ENCODE measurements at places on chromosomes 16 and 17.

DNA sequence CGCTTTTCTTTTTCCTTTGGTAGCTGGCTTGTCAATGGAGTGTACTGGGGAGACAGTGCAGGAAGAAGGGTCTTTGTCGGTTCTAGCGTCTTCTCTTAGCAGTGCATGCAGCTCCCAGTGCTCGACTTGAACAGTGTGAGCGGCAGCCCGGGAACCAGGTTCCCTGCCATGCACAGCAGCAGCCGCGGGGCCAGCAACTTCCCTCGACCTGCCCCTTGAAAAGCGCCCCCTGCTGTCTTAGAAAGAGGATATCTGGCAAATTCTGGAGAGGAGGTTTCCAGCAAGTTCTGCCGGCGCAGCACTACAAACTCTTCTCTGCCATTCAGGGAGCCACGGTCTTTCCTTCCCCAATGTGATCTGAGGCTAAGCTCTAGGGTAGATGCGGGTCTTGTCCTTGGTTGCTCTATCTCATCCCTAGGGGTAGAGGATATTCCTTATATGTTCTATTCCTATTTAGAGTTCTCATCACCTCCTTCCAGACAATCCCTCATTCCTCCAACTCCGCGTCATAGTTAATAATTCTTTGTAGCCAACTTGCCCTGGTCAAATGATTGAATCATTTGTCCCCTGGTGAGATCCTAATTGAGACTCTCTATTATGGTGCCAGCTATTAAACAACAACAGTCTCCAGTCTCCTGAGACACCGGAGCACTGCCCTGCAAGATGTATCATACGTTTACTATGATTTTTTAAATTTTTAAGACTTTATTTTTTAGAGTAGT, 451.3 kb downstream of the PMP22 start:
- peak; percentile 7 for DNase-seq

- no peak for DNase-seq
These were observed 663 bp downstream of the CYB5D1 start for GRCh38 chr17:7858522-7858810.

GRCh38 chr16:66103211-66103610, 263.3 kb upstream of the CDH5 start:
- no peak for DNase-seq

GRCh38 chr17:76888661-76889060, 20.5 kb downstream of the MGAT5B start:
- DNase-seq = no peak

- no peak for DNase-seq
These were observed 560 bp downstream of the TELO2 start for GRCh38 chr16:1493746-1494094.

GRCh38 chr17:37117373-37118142, 168.8 kb downstream of the AATF start:
- DNase-seq = no peak

- no peak for DNase-seq
These were observed 1.1 kb upstream of the ADGRG1 start for GRCh38 chr16:57627184-57627871.

GRCh38 chr17:35372846-35373533, 431 bp downstream of the SLFN11 start:
- peak; percentile 21 for DNase-seq

GRCh38 chr16:10902999-10903398, 26.0 kb downstream of the CIITA start:
- no peak for DNase-seq

DNA sequence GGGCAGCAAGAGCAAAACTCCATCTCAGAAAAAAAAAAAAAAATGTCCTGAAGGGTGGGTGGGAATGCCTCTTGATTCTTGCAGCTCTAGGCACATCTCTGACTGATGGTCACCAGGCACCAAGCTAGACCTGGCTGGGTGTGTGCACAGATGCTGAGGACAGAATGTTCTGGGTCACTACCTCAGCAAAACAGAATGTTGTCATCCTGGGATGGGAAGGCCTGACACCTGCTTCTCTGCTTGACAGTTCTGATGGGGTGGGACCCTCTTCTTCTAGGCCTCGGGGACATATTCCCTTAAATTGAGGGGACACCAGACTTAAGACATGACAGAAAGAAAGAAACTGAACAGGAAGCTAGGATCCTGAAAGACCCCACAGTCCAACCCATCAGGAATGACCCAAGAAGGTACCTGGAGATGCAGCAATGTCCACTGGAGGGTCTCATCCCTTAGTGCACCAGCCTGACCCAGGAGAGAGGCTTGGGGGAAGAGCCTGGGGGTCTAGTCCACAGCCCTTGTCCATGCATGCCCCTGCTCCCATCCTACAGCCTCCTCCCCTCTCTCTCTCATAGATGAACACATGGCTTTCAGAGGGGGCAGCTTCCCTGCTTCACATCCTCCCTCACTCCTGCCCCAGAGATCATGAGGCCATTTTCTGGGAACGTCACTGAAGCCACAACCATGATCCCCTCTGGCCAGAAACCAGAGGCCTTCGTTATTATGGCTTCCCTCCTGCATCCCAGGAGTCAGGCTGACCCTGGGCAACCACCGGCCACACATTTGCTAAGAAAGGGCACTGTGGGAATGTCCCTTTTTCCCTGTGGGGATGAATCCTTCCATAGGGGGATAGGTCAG, 3.8 kb upstream of the STAT5B start:
- DNase-seq = no peak

DNA sequence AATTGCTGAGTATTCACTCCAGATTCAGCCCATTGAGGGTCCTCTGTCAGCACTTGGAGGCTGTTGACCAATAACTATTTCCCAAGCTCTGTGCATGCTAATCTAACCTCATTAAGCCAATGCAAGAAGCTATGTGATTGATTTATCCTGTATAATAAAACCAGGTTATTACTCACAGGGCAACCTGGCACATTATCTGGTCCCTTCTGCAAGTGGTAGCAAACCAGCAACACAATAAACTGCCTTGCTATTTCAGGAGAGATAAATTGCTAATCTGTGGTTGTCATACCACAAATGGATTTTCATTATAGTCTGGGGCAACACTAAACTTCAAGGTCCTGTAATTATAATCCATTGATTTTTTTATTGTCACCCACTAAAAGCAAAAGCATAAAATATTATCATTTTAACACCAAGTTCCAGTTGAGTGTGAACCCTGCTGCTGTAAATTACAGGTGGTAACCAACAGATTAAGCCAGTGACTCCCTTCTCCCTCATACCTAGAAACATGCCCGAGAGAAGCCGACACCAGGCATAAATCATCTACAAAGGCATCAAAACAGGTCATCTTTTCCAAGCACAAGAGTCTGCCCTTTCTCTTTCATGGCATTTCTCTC, 51.1 kb upstream of the SOX9 start:
- DNase-seq = no peak

DNA sequence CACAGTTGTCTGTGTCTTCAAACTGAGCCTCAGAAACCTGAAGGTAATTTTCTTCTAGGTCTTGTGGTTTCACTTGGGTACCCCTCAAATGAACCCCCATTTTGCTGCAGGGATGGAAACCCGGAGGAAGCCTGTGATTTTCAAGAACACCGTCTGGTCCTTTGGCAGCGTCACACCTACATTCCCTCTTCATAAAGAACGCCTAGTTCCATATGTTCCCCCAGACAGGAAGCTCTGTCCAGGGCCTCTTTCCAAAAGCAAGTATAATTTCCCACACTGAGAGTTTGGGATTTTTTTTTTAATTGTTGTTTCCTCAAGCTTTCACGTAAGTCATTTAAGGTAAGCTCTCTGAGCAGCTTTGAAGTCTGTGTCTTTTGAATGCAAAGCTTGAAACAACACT, 515.0 kb downstream of the TMEM114 start:
- DNase-seq = no peak

GRCh38 chr17:69997332-69997731, 77.7 kb upstream of the KCNJ16 start:
- DNase-seq = no peak

- DNase-seq = no peak
These were observed 125.6 kb upstream of the HS3ST4 start for GRCh38 chr16:25566183-25566582.

Data from naive thymus-derived CD4-positive, alpha-beta T cell (primary cell).